ENCODE measurements at places on chromosomes 1 and 21.

- no peak for DNase-seq
Measured at GRCh38 chr21:38244407-38244787, 12.4 kb upstream of the KCNJ15 start.

DNA sequence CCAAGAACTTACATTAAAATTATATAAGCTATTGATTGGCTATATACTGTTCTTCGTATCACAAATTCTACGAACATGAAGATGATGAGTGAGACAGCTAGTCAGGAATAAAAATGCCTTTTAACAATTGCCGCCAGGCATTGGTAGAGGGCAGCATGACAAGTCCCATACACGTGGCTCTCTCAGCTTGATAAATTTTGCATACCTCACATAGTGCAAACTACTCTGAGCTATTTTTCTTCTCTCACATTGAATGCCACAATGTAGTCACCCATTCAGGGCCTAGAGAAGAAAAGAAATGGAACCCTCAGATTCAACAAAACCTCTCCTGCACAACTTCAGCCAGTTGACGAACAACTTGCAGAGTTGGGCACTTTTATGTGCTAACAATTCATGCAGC lies 27.0 kb upstream of the FMO2 start:
- DNase-seq = no peak

DNA sequence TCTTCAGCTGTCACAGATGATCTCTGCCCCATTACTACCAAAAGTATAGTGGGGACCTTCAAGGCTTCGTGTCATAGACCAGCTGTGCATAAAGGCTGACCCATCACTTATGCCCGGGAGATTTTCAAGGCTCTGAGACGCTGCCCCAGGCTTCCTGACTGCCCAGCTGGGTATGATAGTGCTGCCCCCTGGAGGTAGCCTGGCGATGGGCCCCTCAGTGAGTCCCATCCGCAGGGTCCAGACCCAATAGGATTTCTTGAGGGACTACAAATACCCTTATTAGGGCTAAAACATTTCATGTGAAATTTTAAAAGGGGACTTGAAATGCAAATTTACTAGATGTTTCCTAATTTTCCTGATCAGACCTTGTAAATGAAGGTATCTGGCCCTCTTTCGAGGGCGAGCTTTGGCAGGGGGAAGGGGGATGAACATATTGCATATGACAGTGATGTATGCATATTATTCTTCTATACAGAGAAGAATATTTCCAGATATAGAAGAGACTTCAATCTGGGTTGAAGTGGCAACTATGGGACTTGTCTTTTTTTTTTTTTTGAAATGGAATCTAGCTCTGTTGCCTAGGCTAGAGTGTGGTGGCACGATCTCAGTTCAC lies 11.7 kb upstream of the FCMR start:
- DNase-seq = no peak

DNA sequence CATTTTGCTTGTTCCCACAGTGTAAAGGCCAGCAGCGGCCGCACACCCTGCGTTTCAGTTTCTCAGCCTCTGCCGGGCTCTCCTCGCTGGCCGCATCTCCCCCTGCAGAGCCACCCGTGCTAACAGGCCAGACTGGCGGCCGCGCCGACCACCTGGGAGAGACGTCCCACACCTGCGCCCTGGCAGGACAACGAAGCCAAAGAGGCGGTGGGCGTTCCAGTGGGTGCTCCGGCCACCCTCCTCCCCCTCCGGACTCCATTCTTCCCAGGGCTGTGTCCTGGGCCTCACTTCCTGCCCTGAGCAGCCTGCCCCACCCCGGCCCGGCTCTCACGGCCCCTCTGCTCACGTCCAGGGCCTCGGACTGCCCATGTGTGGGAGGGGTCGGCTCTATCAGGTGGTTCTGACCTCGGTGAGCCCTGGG lies 31.9 kb upstream of the SLC19A1 start:
- DNase-seq = no peak

- no peak for DNase-seq
Measured at GRCh38 chr1:40363721-40364120, 9.8 kb upstream of the SMAP2 start.

- DNase-seq = no peak
Measured at GRCh38 chr1:8955406-8955805, 9.7 kb downstream of the CA6 start.

- no peak for DNase-seq
Measured at GRCh38 chr1:45542591-45542990, 8.0 kb upstream of the AKR1A1 start.

DNA sequence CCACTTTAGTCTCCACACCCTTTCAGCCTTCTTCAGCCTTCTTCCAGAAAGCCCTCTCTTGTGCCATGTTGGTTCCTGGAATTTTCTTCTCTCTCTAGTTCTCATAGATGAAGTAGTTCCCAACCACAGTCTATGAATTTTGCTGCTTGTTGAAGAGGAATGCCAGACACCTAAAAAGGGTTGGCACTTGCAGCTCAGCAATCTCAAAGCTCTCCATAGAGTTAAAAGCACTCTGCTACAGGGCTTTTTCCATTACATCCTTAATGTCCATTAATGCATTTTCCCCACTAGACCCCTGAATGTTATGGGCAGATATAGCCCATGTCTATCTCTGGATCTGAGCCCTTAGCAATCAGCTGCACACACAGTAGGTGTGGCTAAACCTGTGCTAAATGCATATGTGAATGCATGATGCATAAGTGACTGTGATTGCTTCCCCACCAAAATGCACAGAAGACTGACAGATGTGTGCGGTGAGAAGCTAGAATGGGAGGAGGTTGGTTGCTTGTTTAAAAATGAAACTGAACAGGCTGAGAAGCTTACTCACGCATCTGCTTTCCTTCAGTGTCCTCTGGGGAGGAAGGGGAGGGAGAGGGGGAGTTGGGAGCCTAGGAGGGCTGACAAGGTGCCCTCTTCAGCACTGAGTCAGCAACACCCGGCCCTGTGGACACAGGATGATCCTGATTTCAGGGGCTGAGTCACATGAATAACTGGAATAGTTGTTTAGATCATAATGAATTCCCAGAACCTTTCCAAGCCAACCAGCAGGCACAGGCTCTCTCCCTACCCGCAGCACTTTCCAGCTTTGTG lies 146.1 kb upstream of the FGGY start:
- DNase-seq = no peak

DNA sequence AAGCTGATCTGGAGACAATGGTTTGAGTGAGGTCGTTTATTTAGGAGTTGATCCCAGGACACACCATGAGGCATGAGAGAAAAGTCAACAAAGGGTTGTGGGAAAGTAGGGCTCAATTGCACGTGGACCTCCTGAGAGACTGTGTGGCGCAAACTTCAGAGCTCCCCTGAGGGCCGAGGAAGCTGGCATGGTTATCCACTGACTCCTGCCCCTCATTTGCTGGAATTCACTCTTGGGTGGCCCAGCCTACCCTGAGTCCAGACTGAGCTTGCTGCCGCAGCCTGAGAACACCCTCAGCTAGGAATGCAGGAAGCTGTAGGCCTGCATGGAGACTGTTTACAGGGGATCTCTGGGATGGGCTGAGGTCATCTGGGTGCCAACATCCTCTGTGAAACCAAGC lies 301.0 kb downstream of the RWDD3 start:
- DNase-seq = no peak

- DNase-seq = peak; percentile 79
Measured at GRCh38 chr1:9687120-9687873, 35.8 kb downstream of the PIK3CD start.

All from D341Med (cell line).